ENCODE measurements at places on chromosomes 12 and 14.

GRCh38 chr14:103530390-103530789 is 1.4 kb downstream of the TRMT61A start:
- DNase-seq, result no peak

GRCh38 chr14:60565211-60565610 is 56.3 kb downstream of the SIX6 start:
- peak; percentile 36 for DNase-seq

DNA sequence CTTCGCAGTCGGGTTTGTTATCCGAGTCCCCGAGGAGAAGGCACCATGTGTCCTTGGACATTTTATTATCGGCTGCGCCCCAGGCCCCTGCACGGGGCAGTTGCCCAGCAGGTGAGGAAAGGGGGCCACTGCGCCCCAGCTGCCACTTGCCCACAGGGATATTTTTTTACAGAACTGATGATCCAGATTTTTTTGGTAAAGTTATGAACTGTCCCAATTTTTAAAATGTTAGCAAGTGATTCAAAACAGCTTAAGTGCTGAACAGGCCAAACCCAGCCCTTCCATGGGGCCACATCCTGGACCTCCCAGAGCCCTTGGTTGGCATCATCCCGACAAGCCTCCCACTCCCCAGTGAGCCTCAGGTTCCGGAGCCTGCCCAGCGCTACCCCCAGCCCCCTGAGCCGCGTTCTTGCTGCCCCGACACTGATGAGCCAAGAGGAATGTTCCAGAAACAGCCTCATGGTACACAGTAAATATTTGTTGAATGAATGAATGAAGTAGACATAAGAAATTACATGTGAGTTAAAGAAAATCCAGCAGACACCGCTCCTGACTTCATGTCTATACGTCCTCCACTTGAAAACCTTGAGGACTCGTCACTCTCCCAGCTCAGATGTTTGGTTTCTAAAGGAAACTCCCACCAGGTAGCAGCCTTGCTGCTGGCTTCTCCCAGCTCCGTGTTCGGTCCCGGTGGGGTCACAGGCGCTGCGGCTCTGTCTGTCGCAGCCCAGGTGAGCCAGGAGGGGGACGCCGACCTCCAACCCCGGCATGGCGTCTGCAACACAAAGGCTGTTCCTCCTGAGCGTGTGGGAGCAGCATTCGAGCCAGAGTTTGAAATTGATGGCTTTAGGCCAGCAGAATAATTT is 88.5 kb downstream of the ADGRD1 start:
- no peak for DNase-seq

DNA sequence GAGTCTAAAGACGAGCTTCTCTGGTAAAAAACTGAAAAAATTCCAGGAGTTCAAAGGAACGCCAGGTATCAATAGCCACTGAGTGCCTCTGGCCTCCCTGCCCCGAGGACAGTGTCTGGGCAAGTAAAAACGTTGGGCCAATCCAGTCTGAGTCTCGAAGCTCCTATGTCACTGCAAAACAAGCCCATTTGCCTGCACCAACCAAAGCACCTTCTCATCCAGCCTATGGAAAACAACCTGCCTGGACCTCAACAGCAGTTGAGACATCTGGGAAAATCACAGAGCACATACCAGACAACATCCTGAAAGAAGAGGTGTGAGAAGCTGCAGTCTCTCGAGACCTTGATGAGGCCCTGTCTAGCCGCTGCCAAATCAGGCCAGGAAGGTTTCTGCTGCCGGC is 56.6 kb downstream of the RNF34 start:
- DNase-seq, result no peak

- no peak for DNase-seq
Observed at GRCh38 chr12:102643879-102644575, 163.7 kb upstream of the IGF1 start.
